ENCODE measurements at places on chromosomes 6 and 20.

GRCh38 chr6:111211411-111212030 is 124.2 kb downstream of the SLC16A10 start:
- DNase-seq: no peak

DNA sequence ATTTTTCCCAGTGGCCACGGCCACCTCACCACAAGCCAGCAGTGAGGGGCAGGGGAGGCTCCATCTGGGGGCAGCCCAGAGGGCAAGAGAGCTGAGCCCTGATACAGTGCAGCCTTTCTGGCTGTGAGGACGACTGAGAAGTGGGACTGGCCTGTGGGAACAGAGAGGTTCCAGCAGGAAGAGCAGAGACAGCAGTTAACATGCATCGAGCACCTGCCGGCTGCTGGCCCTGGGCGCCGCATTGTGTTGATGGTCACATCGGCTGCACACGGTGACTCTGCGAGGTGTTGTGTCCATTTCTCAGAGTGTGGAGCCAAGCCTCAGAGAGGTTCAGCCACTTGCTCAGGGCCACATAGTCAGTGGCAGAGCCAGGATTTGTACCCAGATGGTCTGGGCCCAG is 9.8 kb downstream of the FOXS1 start:
- no peak for DNase-seq

GRCh38 chr6:122620428-122620827 is 10.2 kb downstream of the PKIB start:
- no peak for DNase-seq

- no peak for DNase-seq
Observed at GRCh38 chr6:160766657-160766988, 64.6 kb downstream of the PLG start.

GRCh38 chr6:145738265-145738664 is 2.9 kb upstream of the EPM2A start:
- no peak for DNase-seq
